CD4-positive, alpha-beta T cell treated with Interleukin-6 for 4 hours (primary cell): ENCODE measurements at places on chromosomes 11 and 22.

- no peak for DNase-seq
These were observed 366.9 kb downstream of the NTM start for GRCh38 chr11:131737357-131737756.

- DNase-seq: no peak
These were observed 560.8 kb downstream of the BRD1 start for GRCh38 chr22:49266561-49267519.

DNA sequence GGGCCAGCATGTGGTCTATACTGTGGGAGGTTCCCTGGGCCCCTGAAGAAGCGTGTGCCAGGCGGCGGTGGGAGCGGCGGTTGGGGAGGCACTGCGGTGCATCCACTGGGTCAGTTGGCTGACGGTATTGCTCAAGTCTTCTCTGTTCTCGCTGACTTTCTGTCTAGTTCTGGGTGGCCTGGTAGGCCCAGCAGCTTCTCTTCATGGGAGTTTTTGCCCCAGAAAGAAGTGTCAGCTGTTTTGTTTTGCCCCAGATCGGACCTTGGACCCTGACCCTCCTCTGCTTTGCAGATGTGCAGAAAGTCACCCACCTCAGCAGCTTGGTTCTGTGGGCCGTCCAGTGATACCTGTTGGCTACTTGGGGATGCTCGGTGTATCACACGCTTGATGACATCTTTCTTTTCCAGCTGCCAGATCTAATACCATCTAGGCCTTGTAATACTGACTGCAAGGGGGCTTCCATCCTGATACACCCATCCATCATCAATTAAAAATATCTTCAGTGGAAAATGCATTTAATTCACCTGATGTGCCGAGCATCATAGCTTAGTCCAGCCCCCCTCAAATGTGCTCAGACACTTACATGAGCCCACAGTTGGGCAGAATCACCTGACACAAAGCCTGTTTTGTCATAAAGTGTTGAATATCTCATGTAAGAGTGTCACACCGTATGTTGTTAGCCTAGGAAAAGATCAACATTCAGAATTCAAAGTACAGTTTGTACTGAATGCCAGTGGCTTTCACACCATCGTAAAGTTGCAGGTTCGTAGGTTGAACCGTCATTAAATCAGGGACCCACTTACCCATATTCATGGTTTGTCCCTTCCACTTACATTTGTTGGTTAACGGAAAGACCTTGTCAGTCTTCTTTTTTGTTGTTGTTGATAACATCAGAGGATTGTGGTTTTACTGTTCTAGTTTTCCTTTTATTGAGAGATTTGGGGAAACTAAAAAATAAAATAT lies 13.9 kb downstream of the ZBED4 start:
- no peak for DNase-seq

GRCh38 chr22:37223965-37224551 lies 11.8 kb upstream of the SSTR3 start:
- DNase-seq: peak; percentile 46
